ENCODE measurements at places on chromosomes 6 and 20. TPM values are rescaled to one million over a fixed set of nuclear protein-coding genes. Genes with fewer than 3 reads are reported as not detected.

- H3K27ac ChIP-seq: no peak overlapping the region
- no peaks in the 10 kb centered on the region for H3K36me3 ChIP-seq
- no peak for DNase-seq
- H3K27me3 ChIP-seq: peaks cover 12% of the 10 kb centered on the region
Measured at GRCh38 chr6:116881236-116881635, 4.2 kb downstream of the RFX6 start.

Gene TRAPPC3L
- not detected for polyA plus RNA-seq

Gene ZNF343
- polyA plus RNA-seq: 12.3 TPM

Gene TUBB1
- 0.43 TPM for polyA plus RNA-seq

Gene SMIM28
- polyA plus RNA-seq: not detected

DNA sequence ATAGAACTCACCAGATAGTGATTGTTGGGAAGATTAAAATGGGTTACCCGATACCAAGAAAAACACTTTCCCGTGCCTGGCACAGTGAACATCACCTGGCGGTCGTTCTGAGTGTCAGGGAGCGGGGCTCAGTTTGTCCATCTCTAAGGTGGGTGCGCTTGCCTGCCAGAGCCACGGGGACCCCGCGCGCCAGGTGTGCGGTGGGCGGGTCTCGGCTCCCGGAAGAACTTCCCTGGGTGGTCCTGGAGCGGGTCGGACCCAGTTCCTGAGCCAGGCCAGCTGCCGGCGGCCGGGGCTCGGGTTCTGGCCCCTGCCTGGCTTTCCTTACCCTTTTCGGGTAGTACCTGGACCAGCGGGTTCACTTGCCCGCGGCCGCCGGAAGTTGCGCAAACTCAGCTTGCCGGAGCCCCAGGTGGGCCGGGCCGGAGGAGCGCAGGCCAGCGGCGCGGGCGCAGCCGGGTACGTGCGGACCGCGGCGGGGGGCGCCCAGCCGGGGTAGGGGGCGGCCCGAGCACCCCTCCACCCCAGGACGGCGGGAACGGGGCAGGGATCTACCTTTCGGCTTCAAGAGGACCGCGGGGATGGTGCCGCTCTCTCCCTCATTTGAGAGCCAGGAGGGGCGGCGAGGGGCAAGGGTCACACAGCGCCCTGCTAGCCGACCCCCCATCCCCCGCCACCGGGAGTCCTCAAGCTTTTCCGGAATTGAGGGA lies 7.5 kb downstream of the FAM110A start:
- H3K36me3 ChIP-seq: no peaks in the 10 kb centered on the region
- peaks cover 56% of the 10 kb centered on the region for H3K4me1 ChIP-seq
- H3K27me3 ChIP-seq: peaks cover 13% of the 10 kb centered on the region
- H3K4me3 ChIP-seq: peak overlapping the region; percentile 66

DNA sequence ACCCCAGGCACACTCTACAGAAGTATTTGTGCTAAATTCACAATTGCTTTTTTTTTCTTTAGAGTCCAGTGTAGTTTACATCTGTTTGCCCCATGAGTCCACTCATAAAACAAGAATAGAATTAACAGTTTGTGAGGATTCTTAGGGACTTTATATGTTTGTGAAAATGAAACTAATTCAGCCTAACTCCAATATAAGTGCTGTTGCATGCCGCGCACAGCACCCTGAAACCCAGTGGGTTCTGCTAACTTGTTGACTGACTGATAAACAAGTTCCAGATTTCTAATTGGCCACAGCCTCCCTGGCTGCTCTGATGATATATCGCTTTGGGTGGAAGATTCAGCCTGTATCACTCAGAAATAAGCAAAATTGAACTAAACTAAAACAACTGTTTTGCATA lies 561.4 kb downstream of the PKHD1 start:
- H3K27ac ChIP-seq: no peak overlapping the region
- no peak overlapping the region for H3K4me3 ChIP-seq
- no peaks in the 10 kb centered on the region for H3K4me1 ChIP-seq
- DNase-seq: no peak
- no peaks in the 10 kb centered on the region for H3K36me3 ChIP-seq
- H3K27me3 ChIP-seq: no peaks in the 10 kb centered on the region

Gene COL11A2
- polyA plus RNA-seq: 0.88 TPM

Gene TMC2
- polyA plus RNA-seq: not detected

Gene ERVFRD-1
- not detected for polyA plus RNA-seq

DNA sequence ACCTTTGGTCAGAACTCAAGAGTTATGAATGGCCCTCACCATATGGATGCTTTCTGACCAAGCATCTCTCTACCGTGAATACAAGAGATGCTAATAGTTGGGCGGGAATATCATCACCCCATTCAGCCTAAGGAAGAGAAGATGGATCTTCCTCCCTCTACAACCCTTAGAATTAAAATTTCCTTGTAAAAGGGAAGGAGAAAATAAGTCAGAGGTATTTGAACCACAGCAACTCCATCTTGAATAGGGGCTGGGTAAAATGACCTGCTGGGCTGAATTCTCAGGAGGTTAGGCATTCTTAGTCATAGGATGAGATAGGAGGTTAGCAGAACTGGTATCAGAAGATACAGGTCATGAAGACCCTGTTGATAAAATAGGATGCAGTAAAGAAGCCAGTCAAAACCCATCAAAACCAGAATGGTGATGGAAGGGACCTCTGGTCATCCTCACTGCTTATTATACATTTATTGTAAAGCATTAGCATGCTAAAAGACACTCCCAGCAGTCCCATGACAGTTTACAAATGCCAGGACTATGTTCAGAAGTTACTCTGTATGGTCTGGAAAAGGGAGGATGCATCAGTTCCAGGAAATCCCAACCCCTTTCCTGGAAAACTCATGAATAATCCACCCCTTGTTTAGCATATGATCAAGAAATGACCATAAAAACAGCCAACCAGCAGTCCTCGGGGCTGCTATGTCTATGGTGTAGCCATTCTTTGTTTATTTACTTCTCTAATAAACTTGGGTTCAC lies 101.2 kb downstream of the DTNBP1 start:
- DNase-seq: no peak
- no peaks in the 10 kb centered on the region for H3K27me3 ChIP-seq
- H3K36me3 ChIP-seq: no peaks in the 10 kb centered on the region
- no peak overlapping the region for H3K27ac ChIP-seq
- H3K4me1 ChIP-seq: peaks cover 7% of the 10 kb centered on the region

DNA sequence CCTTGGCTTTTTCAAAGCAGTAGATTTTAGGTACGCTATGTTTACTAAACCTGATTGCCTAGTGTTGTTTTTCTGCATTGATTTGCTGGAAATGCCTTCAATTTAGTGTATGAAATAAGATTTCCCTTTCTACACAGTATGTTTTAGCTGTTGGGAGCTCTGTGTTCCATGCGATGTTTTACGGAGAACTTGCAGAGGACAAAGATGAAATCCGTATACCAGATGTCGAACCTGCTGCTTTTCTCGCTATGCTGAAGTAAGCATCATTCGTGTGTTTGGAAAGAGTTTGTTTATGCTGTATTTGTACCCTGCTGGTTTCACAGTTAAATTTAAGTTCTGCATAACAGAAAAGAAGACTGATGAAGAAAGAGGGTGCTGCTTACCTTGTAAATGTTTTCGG lies 1.9 kb downstream of the BTBD3 start:
- H3K36me3 ChIP-seq: no peaks in the 10 kb centered on the region
- peaks cover 5% of the 10 kb centered on the region for H3K4me1 ChIP-seq
- H3K4me3 ChIP-seq: no peak overlapping the region
- no peak for DNase-seq

Gene HSPA1L
- polyA plus RNA-seq: 0.81 TPM

Gene BCL2L1
- polyA plus RNA-seq: 10.1 TPM

DNA sequence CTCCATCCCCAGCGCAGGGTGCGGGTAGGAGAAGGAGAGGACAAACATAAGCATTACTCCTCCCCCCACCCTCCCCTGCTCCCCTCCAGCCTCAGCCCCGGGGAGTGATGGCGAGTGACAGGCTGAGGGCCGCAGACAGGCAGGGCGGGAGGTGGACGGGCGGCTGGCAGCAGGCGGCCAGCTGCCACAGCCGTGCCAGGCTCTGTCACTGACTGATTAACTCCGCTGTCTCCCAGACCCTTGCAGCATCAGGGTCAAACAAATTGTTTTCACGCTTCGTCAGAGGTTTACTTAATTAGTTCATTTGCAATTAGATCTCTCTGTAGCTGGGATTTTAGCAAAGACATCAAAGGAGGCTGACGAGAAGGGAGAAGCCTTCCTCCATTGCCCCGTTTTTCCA lies 41.9 kb downstream of the FOXP4 start:
- H3K36me3 ChIP-seq: peaks cover 27% of the 10 kb centered on the region
- H3K4me3 ChIP-seq: no peak overlapping the region
- no peak for DNase-seq
- no peaks in the 10 kb centered on the region for H3K4me1 ChIP-seq
- H3K27ac ChIP-seq: no peak overlapping the region
- no peaks in the 10 kb centered on the region for H3K27me3 ChIP-seq

DNA sequence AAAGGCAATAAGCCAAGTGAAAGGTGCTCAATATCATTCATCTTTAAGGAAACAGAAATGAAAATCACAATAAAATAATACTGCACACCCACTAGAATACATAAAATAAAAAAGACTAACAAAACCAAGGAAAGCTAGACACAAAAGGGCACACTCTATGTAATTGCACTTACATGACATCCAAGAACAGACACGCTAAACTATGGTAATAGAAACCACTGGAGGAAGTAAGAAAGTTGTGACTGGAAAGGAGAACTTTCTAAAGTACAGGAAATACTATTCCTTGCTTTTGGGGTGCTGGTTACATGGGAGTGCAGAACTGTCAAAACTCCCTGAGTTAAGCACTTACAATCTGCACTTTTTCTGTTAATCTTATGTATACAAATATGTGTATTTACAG lies 253.7 kb upstream of the RUNX2 start:
- H3K36me3 ChIP-seq: no peaks in the 10 kb centered on the region
- no peak for DNase-seq
- H3K27ac ChIP-seq: no peak overlapping the region
- H3K4me1 ChIP-seq: no peaks in the 10 kb centered on the region

DNA sequence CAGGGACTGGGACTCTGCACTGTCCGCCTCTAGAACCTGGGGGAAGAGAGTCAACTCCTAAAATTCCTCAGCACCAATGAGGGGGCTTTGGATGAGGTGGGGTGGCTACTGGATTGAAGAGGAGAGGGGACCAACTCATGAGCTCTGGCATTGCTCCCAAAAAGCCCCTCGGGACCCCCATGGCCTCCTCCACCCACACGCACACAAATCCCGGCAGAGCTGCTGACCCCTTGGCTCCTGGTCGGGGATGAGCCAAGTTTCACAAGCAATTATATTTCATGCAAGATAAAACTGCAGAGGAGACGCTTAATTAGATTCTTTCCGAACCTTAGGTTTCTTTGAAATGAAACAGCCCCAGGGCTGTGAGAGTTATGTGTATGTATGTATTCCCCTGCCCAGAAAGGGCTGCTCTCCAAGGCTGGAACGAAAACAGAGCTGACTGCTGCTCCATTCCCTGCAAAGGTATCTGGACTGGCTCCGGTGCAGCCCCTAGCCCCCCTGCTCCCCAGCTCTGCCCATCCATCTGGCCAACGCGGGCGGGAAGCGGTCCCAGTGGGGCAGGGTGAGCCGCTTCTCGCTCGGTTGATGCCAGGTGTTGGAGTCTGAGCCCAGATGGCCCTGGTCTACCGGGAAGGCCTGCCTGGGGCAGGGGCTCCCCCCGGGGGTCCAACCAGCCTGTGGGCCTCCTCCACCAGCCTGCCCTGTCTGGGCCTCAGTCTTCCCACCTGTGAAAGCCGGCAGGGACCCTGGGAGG lies 46.8 kb upstream of the STX16 start:
- H3K4me3 ChIP-seq: no peak overlapping the region
- no peak for DNase-seq
- no peaks in the 10 kb centered on the region for H3K4me1 ChIP-seq

DNA sequence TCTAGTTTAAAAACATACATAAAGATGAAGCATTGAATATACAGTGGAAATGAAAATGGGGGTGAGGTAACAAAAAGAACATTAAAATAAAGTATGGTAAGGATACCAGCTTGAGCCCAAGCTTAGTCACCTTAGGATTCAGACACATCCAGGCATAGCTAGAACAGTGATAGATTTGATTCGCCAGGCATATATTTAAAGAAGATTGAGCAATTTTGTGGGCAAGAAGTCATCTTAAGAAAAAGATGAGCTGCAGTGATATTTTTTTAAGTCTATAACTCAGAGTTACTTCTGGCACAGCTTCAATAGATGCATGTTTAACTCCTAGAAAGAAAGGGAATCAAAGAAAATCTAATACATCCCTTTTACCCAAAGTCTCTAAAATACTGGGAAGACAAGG lies 97.9 kb downstream of the BMP5 start:
- no peak for DNase-seq
- no peak overlapping the region for H3K4me3 ChIP-seq
- H3K4me1 ChIP-seq: no peaks in the 10 kb centered on the region
- no peak overlapping the region for H3K27ac ChIP-seq
- no peaks in the 10 kb centered on the region for H3K36me3 ChIP-seq

DNA sequence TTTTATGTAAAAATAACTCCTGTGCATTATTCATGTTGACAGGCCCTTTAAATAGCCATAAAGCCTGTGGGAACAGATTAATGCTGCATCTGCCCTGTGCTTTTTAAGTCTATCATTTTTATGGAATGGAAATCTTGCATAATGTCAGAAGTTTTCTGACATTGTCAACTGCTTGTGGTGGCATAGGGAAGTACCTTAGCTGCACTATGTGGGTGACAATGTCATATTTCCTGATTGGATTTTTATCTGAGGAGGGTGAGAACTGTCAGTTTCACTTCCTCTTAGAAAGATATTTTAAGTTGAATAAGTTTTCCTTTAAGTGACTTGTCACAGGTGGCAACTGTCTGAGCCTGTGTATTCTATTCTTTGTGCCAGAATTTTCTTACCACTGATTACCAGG lies 267.9 kb downstream of the PLCB1 start:
- peak overlapping the region; percentile 10 for H3K27ac ChIP-seq
- no peaks in the 10 kb centered on the region for H3K36me3 ChIP-seq
- DNase-seq: peak; percentile 76
- H3K4me3 ChIP-seq: no peak overlapping the region
- peaks cover 19% of the 10 kb centered on the region for H3K4me1 ChIP-seq
- H3K27me3 ChIP-seq: no peaks in the 10 kb centered on the region

- H3K36me3 ChIP-seq: no peaks in the 10 kb centered on the region
- H3K4me3 ChIP-seq: no peak overlapping the region
- no peaks in the 10 kb centered on the region for H3K4me1 ChIP-seq
- DNase-seq: no peak
- H3K27ac ChIP-seq: no peak overlapping the region
Measured at GRCh38 chr6:135170238-135170637, 10.9 kb upstream of the MYB start.

Gene RNF144B
- polyA plus RNA-seq: 3.0 TPM

GRCh38 chr6:17204533-17204932 lies 76.6 kb upstream of the RBM24 start:
- H3K4me1 ChIP-seq: no peaks in the 10 kb centered on the region
- no peaks in the 10 kb centered on the region for H3K27me3 ChIP-seq
- no peak overlapping the region for H3K27ac ChIP-seq
- no peaks in the 10 kb centered on the region for H3K36me3 ChIP-seq
- H3K4me3 ChIP-seq: no peak overlapping the region
- no peak for DNase-seq

- H3K4me1 ChIP-seq: peaks cover 7% of the 10 kb centered on the region
- no peaks in the 10 kb centered on the region for H3K36me3 ChIP-seq
- H3K27ac ChIP-seq: no peak overlapping the region
Measured at GRCh38 chr6:84770521-84770920, 6.1 kb upstream of the TBX18 start.

Gene DDAH2
- polyA plus RNA-seq: 87.2 TPM

Measured in B cell (primary cell).